ENCODE measurements at places on chromosomes 16 and 17.

DNA sequence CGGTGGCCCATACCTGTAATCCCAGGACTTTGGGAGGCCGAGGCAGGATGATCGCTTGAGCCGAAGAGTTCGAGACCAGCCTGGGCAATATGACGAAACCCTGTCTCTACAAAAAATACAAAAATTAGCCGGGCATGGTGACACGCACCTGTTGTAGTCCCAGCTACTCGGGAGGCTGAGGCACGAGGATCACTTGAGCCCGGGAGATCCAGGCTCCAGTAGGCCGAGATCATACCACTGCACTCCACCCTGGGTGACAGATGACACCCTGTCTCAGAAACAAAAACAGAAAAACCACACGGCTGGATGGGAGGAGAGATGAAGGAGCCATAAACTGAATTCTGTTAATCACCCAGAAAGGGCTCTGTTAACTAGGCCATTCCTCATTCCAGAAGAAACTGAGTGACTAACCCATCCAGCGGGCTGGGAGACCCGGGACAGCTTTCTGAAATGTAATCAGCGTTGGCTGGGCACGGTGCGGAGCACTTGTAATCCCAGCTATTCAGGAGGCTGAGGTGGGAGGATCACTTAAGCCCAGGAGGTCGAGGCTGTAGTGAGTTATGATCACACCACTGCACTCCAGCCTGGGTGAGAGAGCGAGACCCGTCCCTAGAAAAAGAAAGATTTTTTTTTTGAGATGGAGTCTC lies 641 bp upstream of the NT5C3B start:
- DNase-seq = no peak

DNA sequence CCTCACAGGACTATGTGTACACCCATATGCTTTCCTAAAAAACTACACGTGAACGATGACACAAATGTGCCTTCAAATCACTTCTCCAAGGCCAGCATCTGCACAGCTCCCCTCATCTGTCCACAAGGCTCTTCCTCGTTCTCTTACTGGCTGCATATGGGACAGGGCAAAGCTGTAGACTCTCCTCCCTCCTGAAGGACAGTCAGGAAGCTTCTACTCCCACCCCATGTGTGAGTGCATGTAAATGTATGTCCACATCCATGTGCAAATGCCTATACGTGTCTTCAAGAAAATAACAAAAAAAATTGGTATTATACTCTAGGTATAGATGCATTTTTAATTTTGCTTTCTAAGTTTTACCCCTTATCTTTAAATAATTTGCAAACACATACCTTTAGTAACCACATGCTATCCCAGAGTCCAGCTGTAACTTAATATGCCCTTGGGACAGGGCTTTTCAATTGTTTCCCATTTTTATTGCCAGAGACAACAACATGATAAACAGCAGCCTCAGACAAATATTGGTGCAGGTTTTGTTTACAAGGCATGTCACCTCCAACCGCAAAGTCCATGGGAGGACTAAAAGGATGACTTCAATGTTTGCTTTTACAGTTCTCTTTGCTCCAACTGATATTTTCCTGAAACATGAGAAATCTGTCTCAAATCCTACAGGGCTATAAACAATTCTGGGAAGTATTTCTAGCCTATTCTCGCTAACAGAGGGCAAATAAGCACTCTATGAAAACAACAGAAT lies 31.6 kb upstream of the FAAP100 start:
- no peak for DNase-seq

- DNase-seq = no peak
These were observed 358.3 kb downstream of the SEC14L1 start for GRCh38 chr17:77498791-77499698.

- DNase-seq = no peak
These were observed 358.7 kb downstream of the HS3ST4 start for GRCh38 chr16:26050472-26050871.

- no peak for DNase-seq
These were observed 66.2 kb upstream of the BRD7 start for GRCh38 chr16:50434872-50435478.

DNA sequence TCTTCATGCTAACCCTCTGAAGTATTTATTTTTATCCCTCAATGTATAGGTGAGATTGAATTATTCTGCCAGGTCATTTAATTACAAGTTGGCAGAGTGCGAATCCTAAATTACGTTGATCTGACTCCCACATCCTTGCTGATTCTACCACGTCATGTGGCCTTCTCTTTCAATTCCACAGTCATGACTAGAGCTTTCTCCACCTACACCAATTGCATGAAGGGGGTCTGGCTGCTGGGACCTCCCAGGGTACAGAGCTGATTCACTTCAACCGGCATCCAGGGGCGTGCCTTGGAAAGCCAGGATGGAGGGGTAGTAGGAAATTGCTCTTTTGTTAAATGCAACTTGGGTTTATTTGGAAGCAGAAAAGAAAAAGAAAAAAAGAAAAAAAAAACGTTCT lies 41.1 kb upstream of the CDH13 start:
- DNase-seq = no peak

DNA sequence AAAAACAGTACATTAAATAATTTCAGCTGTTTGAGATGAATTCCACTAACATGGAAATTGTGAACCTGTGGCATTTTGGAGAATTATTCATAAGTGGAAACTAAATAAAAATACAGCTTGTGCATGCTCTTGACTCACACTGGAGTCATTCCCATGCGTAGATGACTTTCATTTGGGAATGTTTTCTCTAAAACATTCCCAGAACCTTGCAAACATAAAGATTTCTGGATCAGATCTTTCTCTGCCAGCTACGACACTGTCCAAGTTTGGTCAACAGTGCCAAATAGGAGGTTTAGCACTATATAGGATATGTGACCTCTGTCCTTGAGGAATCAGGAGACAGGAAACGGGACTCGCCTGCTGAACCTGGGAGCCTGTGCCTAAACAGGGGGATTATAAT lies 400.9 kb downstream of the SLC39A11 start:
- no peak for DNase-seq

DNA sequence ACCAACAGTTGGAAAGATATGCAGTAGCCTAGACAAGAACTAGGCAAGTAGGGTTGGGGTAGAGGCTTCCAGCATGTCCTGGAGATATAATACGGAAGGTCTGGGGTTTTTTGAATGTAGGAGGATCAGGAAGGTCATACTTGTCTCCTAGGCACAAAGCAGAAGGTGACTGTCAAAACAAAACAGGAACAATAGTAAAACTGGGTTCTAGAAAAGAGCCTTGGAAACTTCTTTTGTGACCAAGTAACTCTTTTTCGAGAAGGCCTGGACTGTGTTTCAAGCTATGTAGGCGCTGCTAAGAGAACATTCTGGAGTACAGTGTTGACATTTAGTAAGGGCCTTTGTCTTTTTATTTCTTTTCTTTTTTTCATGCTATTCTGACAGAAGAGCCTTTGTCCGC lies 26.9 kb upstream of the TENT4B start:
- no peak for DNase-seq

- no peak for DNase-seq
These were observed 3.5 kb downstream of the GSG1L start for GRCh38 chr16:28059841-28060575.

DNA sequence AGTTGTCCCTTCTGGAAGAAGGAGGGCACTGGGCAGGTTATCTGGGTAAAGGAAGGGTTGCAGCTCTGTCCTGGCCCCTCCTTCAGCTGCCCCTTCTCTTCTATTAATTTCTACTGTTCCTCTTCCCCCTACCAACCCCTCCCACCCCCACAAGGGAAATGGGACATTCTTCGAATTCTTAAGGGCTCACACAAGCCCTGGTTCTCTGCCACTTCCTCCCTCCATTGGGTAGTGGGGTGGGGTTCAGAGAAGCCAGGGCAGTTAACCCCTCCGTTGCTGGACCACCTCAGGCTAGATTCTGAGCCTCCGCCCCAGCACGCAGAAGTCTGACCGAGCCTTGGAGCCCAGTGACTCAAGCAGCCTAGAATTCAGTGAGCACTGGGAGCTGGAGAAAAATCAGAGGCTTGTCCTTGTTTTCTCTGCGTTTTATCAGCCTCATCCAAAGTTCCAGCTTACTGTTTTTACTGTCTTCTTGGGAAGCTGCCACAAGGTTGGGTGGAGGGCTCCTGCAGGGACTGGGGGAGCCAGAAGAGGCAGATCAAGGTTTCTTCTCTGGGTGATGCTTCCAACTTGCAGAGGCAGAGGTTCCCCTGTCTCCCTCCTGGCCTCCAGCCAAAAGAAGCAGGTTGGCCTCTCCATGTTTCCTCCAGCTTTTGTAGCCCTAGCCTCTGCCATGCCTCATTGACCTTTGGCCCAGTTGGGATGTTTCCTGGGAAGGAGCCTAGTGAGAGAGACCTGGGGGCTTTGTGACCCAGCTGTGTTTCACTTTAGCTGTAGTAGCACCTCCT lies 10.2 kb downstream of the LASP1 start:
- DNase-seq = no peak

DNA sequence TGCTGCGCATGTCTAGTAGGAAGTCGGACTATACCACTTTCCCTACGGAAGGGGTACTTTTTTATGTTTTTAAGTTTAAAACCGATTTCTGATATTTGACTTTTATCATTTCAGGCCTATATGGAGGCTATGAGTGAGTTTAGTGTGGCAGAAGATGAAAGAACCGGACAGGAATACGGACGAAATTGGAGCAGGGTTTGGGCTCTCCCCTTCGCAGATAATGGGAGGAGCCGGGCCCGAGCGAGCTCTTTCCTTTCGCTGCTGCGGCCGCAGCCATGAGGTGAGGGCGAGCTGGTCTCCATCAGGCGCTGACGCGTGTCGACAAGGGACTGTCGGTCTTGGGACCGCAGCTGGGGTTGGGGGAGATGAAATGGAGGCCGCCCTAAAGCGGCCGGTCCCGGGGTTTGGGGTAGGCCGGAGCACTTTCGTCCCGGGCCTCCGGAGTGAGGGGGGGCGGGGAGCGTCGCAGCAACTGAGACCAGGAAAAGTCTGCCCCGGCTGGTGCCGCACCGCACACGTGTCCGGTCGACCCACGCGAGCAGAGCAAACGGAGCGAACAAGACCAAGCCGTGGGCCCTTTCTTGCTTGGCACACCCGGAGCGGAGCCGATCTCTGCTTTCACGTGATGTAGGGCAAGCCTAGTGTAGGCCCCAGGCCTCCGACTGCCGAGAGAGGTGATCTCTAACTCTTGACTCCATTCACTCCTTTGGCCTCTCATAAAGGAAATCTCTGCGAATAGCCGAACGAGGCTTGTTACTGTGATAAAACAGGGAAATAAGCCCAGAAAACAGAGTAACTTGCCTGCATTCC lies at the start of gene RPL19:
Gene RPL19, plus strand, starts transcription at position 214 of the 810 bp plus-strand sequence. Its CDS starts 62 bp downstream, at position 276.
- peak; percentile 68 for DNase-seq

- DNase-seq = no peak
These were observed 813 bp upstream of the THAP11 start for GRCh38 chr16:67841198-67841815.

GRCh38 chr17:73293480-73293911 lies 18.3 kb downstream of the CDC42EP4 start:
- DNase-seq = no peak

DNA sequence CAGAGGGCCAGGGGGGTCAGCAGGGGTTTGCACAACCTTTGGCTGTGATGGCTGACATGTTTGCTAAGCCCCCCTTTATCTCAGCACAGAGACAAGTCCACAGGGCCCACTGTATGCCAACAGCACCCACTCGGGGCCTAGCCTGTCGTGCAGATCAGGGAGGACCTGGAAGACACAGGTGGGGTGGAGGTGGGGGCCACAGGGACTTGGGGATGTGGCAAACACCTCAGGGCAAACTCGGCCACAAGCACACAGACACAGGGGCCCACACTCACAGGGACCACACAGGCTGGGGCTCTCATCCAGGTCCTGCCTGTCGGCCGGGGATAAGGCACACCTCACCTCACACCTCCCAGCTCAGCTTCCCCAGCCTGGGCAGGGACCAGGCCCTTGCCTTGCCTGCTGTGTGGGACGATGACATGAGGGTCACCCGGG lies 87.9 kb downstream of the C16orf78 start:
- DNase-seq = no peak

GRCh38 chr17:60563743-60564142 lies 36.2 kb upstream of the PPM1D start:
- no peak for DNase-seq

DNA sequence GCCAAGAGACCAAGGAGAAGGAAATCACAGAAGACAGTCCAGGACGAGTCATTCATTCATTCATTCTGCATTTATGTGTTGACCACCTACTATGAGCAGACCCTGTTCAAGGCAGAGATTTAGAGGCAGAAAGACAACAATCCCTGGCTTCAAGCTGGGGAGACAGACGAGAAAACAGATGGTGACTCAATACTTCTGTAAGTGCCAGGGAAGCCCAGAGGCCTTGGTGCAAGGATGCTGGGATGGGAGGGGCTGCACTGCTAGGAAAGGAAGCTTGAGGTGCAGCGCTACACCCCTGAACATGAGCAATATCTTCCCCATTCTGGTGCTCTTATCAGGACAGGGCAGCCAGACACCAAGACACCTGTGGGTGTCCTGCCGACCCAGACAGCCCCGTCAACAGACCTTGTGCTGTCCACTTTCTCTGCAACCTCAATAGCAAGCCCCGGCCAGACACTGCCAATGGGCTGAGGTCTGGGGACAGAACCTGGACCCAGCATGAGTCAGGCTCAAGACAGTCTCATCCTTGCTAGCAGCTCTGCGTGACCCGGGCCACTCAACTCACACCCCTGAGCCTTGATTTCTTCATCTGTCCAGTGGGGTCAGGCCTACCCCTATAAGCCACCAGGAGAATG lies 163.5 kb downstream of the COPRS start:
- no peak for DNase-seq

GRCh38 chr17:32596628-32597027 lies 109.8 kb downstream of the CDK5R1 start:
- DNase-seq = no peak

DNA sequence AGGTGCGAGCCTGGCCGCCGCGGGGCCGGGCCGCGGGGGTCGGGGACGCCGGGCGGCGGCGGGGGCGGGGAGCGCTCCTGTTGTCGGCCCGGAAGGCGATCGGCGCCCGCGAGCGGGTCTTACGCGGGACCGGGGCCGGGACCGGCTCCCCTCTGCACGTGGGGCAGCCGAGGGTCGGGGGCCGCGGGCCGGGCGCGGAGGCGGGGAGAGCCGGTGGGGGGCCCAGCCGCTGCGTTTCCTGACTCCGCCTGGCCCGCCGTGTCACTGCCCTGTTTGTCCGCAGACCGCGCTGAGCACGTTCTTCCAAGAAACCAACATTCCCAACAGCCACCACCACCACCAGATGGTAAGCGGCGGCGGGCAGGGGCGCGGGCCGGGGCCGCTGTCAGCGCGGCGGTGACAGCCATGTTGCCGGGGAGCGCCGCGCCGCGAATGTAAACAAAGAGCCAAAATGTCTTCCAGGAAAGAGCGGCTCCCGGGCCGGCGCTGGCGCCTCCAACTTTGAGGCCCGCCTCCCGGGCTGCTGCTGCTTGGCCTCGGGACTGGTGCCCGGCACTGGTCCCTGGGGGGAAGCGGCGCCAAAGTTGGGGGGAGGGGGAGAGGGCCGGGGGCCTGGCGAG lies 586 bp downstream of the UBALD2 start:
- peak; percentile 55 for DNase-seq

GRCh38 chr16:30527635-30528178 lies 1.3 kb upstream of the ZNF768 start:
- DNase-seq = no peak

DNA sequence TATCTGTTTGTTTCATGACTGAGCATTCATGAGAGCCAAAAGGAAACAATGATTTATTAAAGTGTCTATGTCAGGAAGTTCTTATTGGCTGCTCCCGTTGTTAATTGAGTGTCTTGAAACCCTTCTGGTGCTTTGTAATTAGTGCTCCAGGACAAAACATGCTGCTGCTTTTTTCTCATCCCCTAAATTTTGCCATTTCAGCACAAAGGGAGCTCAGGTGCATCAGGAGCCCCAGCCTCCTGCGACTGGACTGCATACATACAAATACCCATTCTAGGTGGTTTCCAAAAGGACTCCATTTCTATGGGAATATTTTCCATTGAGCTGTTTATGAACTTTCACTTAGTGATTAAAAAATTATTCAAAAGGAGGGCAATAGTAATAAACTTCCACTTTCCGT lies 354.0 kb downstream of the CDH13 start:
- DNase-seq = no peak

GRCh38 chr16:22213801-22214200 lies 7.7 kb downstream of the EEF2K start:
- no peak for DNase-seq

All from T follicular helper cell (primary cell).